Endodermal cell (in vitro differentiated cells): ENCODE measurements at places on chromosomes 11 and 22. TPM values are rescaled to one million over a fixed set of nuclear protein-coding genes. Genes with fewer than 3 reads are reported as not detected.

KRTAP5-1 gene
- not detected in 3 replicates for total RNA-seq

GRCh38 chr11:94776351-94777321, 8.5 kb downstream of the AMOTL1 start:
- H3K36me3 ChIP-seq: peaks cover 12% of the 10 kb centered on the region

LMO1 gene
- total RNA-seq: 0.23 TPM in 1 of 2 replicates, not detected in the other

GRCh38 chr11:111945198-111945597, 8.1 kb downstream of the DIXDC1 start:
- H3K36me3 ChIP-seq: no peaks in the 10 kb centered on the region
- no peak overlapping the region for H3K27ac ChIP-seq
- H3K4me1 ChIP-seq: no peaks in the 10 kb centered on the region
- H3K27me3 ChIP-seq: no peaks in the 10 kb centered on the region

DNA sequence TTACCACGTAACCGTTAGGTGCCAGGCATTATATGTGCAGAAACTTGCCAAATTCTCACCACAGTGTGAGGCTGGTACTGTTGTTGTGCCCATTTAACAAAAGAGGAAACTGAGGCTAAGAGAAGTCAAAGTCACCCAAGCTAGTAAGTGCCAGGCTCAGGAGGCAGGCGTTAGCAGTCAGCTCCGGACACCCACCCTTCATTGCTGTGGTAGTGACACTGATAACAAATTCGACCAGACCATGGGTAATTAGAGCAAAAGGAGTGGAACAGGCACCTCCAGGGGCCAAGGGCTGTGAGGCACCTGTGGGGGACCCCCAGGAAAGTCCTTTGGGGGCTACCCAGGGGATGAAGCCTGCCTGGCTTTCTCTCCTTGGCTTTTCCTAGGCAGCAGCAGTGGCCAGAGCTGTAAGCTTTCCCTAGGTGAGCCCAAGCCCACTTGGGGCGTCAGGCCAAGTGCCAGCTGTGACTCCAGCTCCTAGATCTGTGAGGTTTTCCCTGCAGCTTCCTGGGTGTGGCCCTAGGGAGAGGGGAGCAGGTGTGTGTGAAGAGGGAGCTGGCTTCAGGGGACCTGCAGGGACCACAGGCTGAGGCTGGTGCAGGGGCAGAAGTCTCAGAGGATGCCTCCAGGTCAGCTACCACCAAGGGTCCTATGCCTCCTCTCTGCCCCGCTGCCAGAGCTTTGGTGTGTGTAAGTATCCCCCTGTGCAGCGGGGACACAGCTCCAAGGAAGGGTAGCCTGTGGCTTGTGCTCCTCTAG, 19.7 kb upstream of the ALX4 start:
- H3K36me3 ChIP-seq: no peaks in the 10 kb centered on the region
- no peak overlapping the region for H3K27ac ChIP-seq
- H3K27me3 ChIP-seq: peaks cover 93% of the 10 kb centered on the region
- H3K4me3 ChIP-seq: no peak overlapping the region

OR5A1 gene
- total RNA-seq: not detected in 3 replicates

CD81 gene
- 330 and 331 TPM in 2 replicates for total RNA-seq

- H3K27ac ChIP-seq: no peak overlapping the region
- DNase-seq: no peak
- no peaks in the 10 kb centered on the region for H3K4me1 ChIP-seq
- H3K36me3 ChIP-seq: no peaks in the 10 kb centered on the region
Observed at GRCh38 chr22:39603345-39603744, 32.8 kb downstream of the CACNA1I start.

- no peak overlapping the region for H3K27ac ChIP-seq
- no peaks in the 10 kb centered on the region for H3K36me3 ChIP-seq
- no peaks in the 10 kb centered on the region for H3K4me1 ChIP-seq
- H3K27me3 ChIP-seq: no peaks in the 10 kb centered on the region
Observed at GRCh38 chr22:42396621-42397331, 35.4 kb downstream of the NFAM1 start.

LRRC32 gene
- 1.3 TPM in 2 replicates for total RNA-seq

CYP2R1 gene
- total RNA-seq: 9.1 and 10.4 TPM in 2 replicates

GRCh38 chr11:15737320-15737719, 619.0 kb downstream of the SOX6 start:
- DNase-seq: no peak
- no peak overlapping the region for H3K4me3 ChIP-seq
- H3K36me3 ChIP-seq: no peaks in the 10 kb centered on the region
- H3K4me1 ChIP-seq: no peaks in the 10 kb centered on the region

GRCh38 chr11:5703741-5704536, 14.3 kb downstream of the TRIM22 start:
- no peak overlapping the region for H3K4me3 ChIP-seq
- no peaks in the 10 kb centered on the region for H3K36me3 ChIP-seq
- DNase-seq: no peak
- no peaks in the 10 kb centered on the region for H3K27me3 ChIP-seq

NLRX1 gene
- total RNA-seq: 17.5 and 21.8 TPM in 2 replicates

GRCh38 chr11:88827018-88827676, 238.6 kb downstream of the GRM5 start:
- DNase-seq: no peak
- H3K27ac ChIP-seq: no peak overlapping the region
- no peaks in the 10 kb centered on the region for H3K27me3 ChIP-seq
- no peaks in the 10 kb centered on the region for H3K36me3 ChIP-seq

TYR gene
- not detected in 2 replicates for total RNA-seq

RIMBP3B gene
- 0.27 to 0.55 TPM in 2 of 3 replicates, not detected in the other for total RNA-seq

DNA sequence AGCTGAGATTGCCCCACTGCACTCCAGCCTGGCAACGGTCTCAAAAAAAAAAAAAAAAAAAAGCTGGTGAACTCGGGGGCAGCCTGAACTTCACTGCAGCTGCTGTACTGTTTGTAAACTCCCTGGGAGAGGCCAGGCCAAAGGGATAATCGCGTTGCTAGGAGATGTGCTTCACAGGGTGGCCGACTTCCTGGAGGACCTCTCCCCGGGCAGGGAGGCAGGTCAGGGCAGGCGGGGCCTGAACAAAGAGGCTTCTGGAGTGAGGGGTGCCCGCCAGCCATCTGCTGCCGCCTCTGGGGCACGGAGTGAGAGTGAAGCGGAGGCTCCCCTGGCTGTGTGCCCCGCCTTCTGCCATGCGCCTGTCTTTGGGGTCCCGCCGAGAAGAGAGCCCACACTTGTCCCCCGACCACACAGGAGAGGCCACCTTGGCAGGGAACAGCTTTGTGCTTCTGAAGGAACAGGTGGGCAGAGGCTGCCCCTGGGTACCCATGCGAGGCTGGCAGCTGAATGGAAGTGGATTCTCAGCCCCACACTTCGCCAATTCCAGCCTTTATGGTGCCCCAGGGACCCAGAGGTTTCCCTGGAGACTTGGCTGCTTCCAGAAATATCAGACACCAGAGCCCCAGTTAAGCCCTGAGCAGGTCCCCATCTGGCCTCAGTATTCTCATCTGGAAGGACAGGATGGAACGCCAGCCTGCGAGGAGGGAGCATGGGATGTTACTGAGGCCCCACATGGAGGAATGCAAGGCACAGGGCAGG, 29.6 kb downstream of the TMEM184B start:
- H3K36me3 ChIP-seq: peaks cover 13% of the 10 kb centered on the region
- DNase-seq: no peak
- peaks cover 6% of the 10 kb centered on the region for H3K4me1 ChIP-seq
- H3K4me3 ChIP-seq: no peak overlapping the region

UCP3 gene
- 1.3 and 3.5 TPM in 2 replicates for total RNA-seq

IRAG1 gene
- 3.2 and 4.2 TPM in 2 replicates for total RNA-seq

DNA sequence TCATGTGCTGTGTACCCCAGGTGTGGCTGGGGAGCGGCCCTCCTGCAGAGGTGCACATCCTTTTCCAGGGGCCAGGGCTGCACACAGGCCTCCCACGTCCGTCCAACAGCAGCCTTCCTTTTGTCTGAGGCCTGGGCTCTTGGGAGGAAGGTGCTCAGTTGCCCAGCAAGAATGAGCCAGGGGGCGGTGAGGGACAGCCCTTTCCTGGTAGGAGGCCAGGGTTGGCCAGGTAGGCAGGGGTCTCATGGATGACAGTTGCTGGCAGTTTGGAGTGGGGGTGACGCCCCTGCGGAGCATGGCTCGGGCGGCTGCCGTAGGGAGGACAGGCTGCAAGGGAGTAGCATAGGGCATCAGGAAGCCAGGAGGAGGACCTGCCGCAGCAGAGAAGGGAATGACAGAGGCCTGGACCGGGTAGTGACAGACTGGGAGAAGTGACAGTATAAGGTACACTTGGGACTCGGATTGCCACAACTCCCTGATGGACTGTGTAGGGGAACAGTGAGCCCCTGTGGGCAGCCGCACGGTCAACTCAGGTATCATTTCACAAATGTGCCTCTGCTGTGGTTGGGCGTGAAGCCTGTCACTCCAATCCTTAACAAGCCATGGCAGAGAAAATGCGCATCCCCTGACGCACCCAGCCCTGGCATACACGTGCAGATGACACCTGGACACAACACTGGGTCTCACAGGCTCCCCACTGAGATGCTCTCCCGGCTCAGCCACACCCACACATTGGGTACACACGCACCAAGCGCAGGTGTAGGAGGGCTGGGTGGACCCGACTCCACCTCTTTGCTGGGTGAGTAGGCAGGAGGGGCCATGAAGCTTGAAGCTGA, 79.7 kb downstream of the DGCR2 start:
- no peaks in the 10 kb centered on the region for H3K4me1 ChIP-seq
- peaks cover 60% of the 10 kb centered on the region for H3K36me3 ChIP-seq
- no peak overlapping the region for H3K4me3 ChIP-seq
- DNase-seq: peak; percentile 39

TRIM49 gene
- not detected in 2 replicates for total RNA-seq

IGF2 gene
- 5.1 and 6.8 TPM in 2 replicates for total RNA-seq

- H3K4me1 ChIP-seq: no peaks in the 10 kb centered on the region
- no peak overlapping the region for H3K27ac ChIP-seq
- no peak for DNase-seq
- no peaks in the 10 kb centered on the region for H3K27me3 ChIP-seq
- H3K4me3 ChIP-seq: no peak overlapping the region
Observed at GRCh38 chr11:128843198-128843785, 23.8 kb downstream of the KCNJ1 start.

MS4A8 gene
- total RNA-seq: not detected in 2 replicates

DNA sequence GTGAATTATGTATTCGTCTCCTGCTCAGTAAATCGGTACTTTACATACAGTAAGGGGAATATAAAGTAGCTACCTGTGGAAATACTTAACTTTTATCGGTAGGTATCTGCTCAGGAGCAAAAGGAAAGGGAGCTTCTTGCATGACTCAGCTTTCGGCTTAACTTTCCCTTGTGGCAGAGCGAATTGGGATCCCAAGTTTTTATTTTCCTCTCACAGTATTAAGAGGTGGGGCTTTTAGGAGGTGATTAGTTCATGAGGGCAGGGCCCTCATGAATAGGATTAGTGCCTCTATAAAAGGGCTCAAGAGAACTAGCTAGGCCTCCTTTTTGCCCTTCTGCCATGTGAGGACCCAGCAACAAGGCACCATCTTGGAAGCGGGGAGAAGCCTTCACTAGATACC, 18.7 kb downstream of the RCN1 start:
- H3K27ac ChIP-seq: no peak overlapping the region
- peaks cover 8% of the 10 kb centered on the region for H3K36me3 ChIP-seq
- no peak overlapping the region for H3K4me3 ChIP-seq
- no peaks in the 10 kb centered on the region for H3K27me3 ChIP-seq

SLC17A6 gene
- total RNA-seq: not detected in 3 replicates

DNA sequence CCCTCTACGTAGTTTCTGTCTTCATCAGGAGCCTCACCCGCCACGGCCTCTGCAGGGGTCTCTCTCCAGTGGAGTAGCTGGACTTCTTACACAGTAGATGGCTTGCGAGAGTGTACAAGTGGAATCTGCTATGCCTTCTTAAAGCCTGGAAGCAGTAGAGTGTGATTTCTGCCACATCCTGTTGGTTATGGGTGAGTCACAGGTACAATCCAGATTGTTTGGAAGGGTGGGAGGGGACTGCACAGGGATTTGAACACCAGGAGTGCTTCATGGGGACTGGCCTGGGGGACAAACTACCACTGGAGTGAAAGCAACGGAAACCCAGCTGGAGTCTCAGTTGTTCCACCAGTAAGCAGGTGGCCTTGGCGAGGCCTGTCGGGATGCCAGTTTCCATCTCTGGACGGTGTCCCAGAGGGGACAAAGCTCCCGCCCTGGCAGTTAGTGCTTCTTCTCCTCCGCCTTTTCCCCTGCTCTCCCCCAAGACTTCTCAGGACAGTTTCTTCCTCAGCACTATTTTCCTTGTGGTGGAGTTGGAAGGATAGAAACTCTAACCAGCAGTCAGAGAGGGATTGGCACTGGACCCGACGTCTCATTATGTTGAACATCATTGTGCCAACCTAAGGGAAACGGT, 85.0 kb upstream of the RCN1 start:
- DNase-seq: no peak
- peaks cover 5% of the 10 kb centered on the region for H3K4me1 ChIP-seq
- peaks cover 4% of the 10 kb centered on the region for H3K27me3 ChIP-seq
- no peaks in the 10 kb centered on the region for H3K36me3 ChIP-seq

- H3K36me3 ChIP-seq: no peaks in the 10 kb centered on the region
- H3K27ac ChIP-seq: no peak overlapping the region
- no peak overlapping the region for H3K4me3 ChIP-seq
- no peak for DNase-seq
Observed at GRCh38 chr11:44530413-44531115, 34.9 kb upstream of the CD82 start.

- H3K27me3 ChIP-seq: no peaks in the 10 kb centered on the region
- H3K4me3 ChIP-seq: no peak overlapping the region
- peak overlapping the region; percentile 72 for H3K27ac ChIP-seq
Observed at GRCh38 chr11:68011051-68011943, 1.2 kb downstream of the ALDH3B1 start.

- H3K4me1 ChIP-seq: no peaks in the 10 kb centered on the region
- no peak for DNase-seq
- H3K4me3 ChIP-seq: no peak overlapping the region
- H3K36me3 ChIP-seq: no peaks in the 10 kb centered on the region
- H3K27ac ChIP-seq: no peak overlapping the region
Observed at GRCh38 chr22:20661473-20661872, 112.4 kb upstream of the SERPIND1 start.

DNA sequence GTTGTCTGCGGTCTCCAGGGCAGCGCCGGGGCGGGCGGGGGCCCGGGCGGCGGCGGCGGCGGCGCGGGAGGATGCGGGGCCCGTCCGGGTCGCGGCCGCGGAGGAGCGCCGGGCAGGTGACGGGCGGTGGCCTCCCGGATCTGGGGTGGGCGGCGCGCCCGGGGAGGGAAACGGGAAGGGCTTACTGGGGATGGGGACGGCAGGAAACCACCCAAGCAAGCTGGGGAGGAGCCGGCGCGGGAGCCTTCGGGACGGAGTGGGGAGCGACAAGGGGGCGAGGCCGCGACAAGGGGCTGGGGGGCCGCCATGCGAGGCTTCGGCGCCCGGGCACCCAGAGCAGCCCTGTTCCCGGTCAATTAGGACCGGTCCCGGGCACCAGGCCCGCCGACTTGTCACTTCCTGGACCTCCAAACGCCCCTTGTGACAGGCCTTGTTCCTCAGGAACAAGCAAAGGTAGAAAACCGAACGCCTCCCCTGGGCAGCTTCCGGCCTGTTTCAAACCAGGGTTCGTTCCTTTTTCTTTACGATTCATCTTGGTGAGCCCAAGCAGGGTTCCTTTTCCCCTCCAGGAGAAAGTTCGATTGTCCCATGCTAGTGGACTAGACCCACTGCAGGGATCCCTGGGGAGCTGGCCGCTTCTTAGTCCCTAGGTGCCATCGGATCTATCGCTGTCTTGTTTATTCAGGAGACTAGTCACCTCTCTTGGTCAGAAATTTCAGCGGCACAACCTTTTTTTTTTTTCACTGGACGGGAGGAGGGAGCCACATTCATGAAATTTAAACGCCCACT, 492 bp downstream of the JHY start:
- no peaks in the 10 kb centered on the region for H3K36me3 ChIP-seq
- peaks cover 5% of the 10 kb centered on the region for H3K4me1 ChIP-seq
- H3K27ac ChIP-seq: no peak overlapping the region

- H3K4me3 ChIP-seq: no peak overlapping the region
- no peak for DNase-seq
- no peaks in the 10 kb centered on the region for H3K36me3 ChIP-seq
- H3K27ac ChIP-seq: no peak overlapping the region
Observed at GRCh38 chr11:84866922-84867321, 760.2 kb downstream of the DLG2 start.
